ENCODE measurements at places on chromosomes 7 and 10.

GRCh38 chr10:70492786-70493659 is 14.5 kb downstream of the PALD1 start:
- no peak for DNase-seq

GRCh38 chr7:66894463-66895080 is 26.5 kb upstream of the TMEM248 start:
- no peak for DNase-seq

GRCh38 chr10:93445097-93445960 is 36.8 kb downstream of the MYOF start:
- peak; percentile 26 for DNase-seq

GRCh38 chr10:52229291-52229931 is 84.7 kb upstream of the DKK1 start:
- DNase-seq = no peak

DNA sequence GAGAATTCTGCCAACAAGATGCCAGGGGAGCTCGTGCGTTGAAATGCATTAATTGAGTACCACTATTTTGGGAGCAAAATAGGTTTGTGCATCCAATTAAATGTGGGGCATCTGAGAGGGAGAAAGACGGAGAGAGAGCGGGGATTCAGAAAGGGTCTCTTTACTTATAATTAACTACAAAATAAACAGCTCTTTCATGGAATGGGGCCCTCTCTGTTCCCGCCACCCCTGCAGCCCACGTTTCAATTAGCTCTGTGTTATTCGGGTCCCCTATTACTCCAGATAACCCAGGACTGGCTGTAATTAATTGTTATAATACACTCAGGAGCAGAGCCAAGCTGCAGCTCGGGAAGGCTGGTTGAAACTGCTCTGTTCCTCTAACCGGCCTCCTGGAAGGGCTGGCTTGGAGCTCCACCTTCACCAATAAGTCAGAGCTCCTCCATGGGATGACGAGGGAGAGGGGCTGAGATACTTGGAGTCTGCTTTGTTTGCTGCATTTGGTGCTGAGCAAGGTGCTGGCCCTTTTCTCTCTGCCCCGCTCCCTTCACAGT is 67.8 kb downstream of the CARD11 start:
- DNase-seq = no peak

GRCh38 chr7:40880581-40880980 is 745.8 kb downstream of the SUGCT start:
- no peak for DNase-seq

DNA sequence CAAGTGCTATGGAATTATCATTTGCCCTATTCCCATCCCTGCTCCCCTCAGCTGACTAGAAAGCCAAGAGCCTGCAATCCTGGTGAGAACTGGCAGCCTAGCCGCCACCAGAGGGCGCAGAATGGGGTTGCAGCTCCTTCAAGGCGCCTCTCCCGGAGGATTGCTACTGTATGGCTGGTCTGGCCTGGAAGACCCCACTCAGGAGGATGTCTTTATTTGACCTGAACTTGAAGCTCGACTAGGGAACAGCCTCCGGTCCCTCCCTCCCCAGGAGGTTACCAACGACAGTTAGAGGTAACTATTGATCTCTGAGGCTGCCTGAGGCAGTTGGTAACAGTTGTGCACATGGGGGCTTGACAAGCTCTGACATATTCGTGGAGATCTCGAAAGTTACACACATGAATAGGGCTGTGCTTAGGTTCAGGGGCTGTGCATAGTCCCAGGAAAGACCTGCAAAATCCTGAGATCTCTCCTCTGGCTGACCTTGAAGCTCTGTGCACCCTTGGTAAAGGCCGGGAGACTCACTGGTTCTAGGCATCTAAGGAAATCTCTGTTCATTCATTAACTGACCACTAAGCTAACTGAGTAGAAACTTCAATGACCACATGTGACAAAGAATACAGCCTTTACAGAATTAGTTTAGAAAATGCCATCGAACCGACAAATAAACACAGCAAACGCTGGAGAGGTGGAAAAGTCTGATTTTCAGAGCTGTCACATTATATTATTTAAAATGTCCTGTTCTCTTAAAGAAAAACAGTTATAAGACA is 65.7 kb downstream of the TSPAN12 start:
- peak; percentile 56 for DNase-seq

DNA sequence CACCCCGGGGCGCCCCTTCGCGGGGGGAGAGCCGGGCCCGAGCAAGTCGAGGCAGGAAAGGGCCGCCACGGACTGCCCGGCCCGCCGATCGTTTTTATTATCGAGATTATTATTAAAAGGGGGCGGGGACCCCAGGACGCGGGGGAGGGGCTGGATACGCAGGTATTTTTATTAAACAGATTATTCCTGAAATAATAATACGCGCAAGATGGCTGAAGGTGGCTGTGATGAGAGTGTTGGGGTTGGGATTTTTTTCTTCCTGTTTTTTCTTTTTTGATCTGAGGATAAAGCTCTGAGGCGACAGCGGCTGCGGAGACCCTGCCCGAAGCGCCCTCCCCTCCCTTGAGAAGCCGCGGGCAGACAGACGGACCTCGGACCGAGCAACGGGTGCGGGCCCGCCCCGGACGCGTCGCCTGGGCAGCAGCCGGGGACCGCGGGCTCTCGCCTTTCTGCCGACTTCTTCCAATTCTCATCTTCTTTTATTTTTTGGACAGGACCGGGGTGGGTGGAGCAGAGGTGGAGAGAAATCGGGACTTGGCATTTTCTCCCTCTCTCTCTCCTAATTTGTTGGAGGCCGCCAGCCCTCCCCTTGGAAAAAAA is 1.4 kb upstream of the TRIM8 start:
- DNase-seq = peak; percentile 55

GRCh38 chr10:116743266-116744064 is 1.1 kb upstream of the HSPA12A start:
- DNase-seq = no peak

GRCh38 chr7:47338026-47338425 is 243.9 kb downstream of the TNS3 start:
- no peak for DNase-seq

DNA sequence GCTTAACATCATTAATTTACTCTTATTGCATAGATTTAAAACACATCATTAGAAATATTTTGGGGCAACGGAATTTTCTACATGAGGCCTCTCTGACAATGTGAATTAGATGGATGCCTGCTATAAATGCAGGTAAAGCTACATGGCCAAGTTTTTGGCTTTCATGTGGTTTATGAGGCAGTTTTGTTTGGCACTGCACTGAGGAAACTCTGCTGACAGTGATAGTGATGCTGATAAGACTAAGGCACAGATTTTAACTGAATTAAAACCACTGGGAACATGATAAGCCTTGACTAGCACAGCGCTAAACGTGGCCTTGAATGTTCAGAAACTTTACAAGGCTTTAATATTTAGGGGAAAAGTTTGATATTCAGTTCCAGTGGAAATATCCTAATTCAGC is 114.3 kb upstream of the NOBOX start:
- no peak for DNase-seq
